ENCODE measurements at places on chromosomes 1 and 21.

GRCh38 chr1:103945774-103946173, 196.1 kb downstream of the AMY1C start:
- DNase-seq: no peak

DNA sequence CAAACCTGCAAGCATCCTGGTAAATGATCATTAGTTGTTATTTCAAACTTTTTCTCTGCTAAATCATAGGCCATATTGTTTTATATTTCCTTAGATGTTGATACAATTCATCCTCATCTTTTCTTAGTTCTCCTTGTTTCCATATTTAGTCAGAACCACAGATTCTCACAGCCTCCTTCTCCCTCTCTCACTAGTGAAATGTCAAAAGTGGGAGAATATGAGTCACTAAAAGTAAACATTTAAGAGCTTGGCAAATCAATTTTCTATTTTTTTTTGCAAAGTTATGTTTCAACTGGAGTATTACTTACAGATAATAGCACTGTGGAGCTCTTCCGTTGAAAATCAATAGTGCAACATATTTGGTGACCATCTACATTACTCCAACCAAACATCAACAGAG, 308.8 kb downstream of the COL11A1 start:
- DNase-seq: no peak

DNA sequence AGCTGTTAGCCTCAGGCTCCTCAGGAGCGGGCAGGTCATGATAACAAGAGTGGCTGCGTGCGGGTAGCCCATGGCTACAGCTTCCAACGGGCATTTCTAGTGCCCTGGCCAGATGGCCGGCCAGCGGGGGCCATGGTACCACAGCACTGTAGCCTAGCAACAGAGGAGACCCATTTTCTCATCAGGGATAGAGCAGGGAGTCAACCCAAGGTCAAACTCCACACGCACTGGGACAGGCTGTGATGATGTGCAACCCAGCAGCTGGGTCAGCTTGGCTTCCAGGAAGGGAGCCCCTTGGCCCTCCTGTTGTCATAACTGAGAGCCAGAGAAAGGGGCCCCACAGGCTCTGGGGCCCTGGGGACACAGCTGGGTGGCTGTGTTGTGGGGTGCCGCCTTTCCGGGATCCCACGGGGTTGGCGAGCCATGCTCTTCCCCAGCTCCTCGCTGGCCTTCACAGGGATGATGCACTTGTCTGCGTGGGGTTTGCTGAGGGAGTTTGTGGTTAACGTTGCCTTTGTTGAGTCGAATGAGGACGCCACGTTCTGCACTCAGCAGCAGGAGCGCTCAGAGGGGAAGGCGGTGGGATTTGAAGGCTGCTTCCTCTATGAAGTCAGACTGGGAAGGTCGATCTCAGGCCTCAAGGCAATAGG, 46.3 kb downstream of the COL18A1 start:
- DNase-seq: no peak

DNA sequence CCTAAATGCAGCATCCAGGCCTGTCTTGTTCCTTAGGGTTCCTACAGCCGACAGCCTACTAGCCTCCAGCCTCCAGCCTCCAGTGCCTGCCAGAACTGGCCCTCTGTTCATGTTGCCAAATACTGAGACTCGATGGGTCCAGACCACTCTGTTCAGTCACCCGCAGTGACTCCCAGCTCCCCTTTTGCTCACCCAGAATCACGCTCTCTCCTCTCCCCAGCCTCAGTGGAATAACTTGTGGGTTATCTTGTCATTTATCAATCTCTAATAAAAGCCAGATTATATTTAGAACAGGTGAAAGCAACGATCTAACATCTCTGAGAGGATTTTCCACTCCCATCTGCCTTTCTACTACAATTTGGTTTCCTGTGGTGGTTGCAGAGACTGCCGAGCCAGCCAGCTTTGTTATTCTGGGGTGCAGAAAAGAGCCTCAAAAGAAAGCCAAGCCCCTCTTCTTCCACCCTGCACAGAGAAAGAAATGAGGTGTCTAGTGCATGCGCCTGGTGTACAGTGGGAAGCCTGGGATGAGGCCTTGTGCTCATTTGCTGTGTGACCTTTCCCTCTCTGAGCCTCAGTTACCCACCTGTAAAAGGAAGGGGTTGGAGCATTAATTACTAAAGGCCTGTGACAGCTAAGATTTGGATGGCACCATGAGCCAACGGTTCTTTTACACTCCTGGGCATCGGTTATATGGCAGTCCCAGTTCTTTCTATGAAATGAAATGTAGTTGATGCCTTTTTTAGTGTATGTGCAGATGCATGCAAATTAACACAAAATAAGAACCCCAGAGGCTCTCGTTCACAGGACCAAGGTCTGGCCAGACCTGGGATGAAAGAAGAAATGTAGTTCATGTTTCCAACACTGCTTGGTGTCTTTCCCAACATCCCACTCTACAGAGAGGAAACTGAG, 42.9 kb upstream of the ID3 start:
- DNase-seq: no peak

GRCh38 chr21:46078978-46079351, 18.9 kb upstream of the COL6A2 start:
- no peak for DNase-seq

- DNase-seq: no peak
Measured at GRCh38 chr1:60071296-60071695, 2.3 kb downstream of the C1orf87 start.

DNA sequence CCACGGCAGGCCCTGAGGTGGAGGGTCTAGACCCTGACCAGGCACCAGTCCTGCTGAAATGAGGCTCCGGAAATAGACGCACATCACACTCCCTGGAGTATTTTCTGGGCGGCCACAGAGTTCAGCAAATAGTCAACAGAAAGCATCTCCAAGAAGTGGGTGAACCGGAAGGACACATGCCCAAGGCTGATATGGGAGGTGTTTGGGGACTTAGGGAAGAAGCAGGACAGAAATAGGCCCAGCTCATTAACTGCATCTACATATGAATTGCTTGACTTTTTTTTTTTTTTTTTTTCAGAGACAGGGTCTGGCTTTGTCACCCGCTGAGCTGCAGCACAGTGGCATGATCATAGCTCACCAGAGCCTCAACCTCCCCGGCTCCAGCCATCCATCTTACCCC, 36.5 kb upstream of the GPR157 start:
- no peak for DNase-seq

DNA sequence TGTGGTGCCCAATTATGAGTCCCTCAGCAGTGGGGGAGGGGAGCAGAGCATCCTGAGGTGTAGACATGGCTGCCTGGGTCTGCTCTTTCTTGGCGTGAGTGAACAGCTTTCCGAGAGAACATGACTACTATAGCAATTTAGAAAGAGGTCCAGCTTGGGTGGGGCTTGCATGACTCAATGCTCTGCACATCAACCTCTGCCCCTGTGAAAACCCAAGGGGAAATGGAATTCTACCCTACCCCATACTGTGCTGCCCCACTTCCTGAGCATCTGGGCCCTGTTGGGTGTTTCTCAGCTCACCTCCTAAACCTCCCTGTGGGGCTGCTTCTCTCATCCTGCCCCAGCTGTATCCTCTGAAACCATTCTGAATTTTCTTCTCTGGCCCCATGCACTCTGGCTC, 8.2 kb upstream of the AZIN2 start:
- DNase-seq: no peak

DNA sequence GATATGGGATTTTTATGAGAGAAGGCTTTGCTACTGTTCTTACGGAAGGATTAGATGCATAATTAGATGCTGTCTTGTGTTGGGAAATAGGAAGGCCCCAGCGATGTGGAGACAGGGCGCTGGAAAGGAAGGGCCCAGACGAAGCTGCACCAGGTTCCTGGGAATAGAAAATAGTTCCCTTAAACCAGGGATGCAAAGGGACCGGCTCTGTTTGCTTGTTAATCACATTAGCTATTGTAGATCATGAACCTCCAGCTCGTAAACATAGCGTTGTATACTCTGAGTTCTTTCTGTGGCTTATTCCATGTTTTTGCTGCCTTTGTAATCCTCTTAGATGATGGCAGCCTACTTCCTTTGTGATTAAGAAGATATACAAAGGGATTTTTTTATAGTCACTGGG, 79.8 kb upstream of the COX20 start:
- DNase-seq: no peak

DNA sequence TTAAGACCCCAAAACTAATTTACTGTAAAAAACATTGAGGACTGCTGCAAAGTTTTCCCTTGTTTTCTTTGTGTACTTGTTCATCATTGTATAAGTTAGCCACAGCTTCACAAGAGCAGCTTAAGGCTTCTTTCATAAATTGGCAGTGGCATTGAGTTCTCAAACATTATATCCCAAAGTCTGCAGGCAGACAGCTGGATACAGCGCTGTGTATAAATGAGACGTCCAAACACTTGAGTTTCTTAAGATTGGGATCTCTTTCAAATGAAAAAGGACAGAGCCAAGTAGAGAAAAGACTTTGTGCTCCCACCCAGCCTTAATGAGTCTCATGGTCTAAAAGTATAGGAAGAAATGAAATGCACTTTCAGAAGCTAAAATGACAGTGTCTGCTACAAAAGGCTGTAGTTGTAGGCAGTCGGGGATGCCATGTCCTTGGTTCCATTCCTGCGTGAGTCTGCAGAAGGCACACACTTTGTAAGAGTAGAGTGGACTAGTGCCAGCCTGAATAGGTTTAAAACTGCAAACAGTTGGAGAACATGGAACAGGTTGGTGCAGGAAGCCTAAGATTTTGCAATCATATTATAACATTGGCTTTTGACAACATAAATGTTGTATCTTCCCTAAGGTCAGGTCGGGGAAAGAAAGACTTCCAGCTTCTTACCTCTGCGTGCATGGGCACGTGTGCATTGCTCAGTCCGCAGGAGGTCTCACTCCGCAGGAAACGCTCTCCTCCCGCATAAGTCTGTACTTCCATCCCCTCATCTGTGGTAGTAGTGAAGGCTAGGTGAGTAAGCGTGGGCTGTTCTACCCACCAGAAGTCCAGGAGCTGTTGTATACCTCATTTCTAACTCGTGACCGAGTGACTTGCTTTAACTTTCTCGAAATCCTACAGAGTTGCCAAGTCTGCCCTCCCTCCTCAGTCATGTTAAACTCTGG, 94.4 kb downstream of the CD247 start:
- DNase-seq: no peak
